Stimulated activated CD8-positive, alpha-beta memory T cell treated with anti-CD3 and anti-CD28 coated beads, Interleukin-15, amount 100 ng/mL, for 4 hours (primary cell): ENCODE measurements at places on chromosomes 7 and 10.

- DNase-seq, result no peak
Observed at GRCh38 chr10:78649429-78649828, 419.3 kb upstream of the ZMIZ1 start.

DNA sequence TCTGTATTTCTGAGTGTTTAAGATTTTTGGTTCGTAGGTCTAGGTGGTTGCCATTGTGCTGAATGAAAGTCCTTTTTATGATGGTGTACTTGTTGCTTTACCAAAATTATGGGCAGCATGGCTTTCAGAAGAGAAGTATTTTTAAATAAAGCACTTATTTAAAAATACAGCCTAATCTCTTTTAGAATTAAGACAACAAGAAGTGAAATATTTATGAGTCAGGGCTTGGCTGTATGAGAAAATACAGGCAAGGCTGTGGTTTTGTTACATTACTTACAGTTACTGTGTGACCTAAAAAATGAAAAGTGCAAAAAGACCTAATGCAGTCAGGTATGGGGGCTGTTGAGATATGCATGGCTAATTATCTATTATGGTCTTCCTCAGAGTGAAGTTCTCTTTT, 185.2 kb upstream of the PPP1R3A start:
- DNase-seq, result no peak

DNA sequence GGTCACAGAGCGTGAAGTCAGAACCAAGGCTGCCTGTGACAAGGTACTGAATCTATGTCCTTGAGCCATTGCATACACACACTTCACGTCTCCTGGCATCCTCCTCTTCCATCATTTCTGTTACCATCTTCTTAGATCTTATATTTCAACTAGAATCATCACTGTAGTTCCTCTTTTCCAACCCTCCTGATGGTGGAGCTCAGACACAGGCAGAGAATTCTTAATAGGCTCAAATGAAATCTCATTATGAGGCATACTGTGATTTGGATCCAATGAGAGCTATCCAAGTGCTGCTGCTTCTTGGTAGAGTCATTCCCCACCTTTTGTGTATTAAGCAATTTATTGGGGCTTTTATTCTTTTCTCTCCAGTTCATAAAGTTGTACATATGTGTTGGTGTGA, 113.2 kb downstream of the CALCR start:
- DNase-seq, result no peak

DNA sequence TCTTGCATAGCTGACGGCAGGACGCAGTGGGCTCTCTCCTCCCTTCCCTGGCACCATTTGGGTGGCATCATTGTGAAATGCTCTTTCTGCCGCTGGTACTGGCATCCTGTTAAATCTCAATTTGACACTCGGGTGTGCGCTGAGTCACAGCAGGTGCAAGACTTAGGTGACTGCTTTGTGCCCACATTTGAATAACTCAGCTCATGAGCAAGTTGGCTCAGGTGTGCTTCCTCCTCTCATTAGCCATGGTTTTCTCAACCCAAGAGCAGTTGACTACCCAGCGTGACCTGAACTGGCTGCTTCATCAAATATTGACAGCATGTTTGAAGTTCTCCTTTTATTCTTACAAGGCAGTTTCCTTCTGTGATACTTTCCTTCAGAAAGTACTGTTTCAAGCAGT, 24.6 kb upstream of the NFE2L3 start:
- DNase-seq, result no peak

DNA sequence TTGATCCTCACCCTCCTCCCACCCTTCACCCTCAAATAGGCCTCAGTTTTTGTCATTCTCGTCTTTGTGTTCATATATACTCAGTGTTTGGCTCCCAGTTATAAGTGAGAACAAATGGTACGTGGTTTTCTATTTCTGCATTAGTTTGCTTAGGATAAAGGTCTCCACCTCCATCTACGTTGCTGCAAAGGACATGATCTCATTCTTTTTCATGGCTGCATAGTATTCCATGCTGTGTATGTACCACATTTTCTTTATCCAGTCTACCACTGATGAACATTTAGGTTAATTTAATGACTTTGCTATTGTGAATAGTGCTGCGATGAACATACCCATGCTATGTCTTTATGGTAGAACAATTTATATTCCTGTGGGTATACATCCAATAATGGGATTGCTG, 91.2 kb downstream of the PLPP4 start:
- DNase-seq, result no peak

DNA sequence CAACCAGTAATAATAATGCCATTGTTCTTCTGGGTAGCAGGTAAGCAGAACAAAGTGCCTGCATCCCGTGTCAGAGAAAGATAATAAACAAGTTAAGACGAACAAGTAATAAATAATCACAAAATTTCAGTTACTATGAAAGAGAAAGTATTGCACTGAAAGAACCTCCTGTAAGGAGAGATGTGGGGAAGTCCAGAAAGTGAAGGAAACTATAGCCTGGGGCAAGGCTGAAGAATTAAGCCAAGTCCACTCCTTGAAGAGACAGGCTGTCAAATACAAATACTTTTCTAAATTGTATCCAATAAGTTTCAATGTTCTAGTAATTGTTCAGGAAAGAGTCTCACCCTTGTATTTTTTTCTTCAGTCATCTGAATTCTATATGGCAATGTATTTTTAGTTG, 611.4 kb downstream of the MAGI2 start:
- no peak for DNase-seq
